ENCODE measurements at places on chromosomes 5 and 9.
A peak's percentile ranks its signal among the peaks of the same experiment; 100 is the strongest.

DNA sequence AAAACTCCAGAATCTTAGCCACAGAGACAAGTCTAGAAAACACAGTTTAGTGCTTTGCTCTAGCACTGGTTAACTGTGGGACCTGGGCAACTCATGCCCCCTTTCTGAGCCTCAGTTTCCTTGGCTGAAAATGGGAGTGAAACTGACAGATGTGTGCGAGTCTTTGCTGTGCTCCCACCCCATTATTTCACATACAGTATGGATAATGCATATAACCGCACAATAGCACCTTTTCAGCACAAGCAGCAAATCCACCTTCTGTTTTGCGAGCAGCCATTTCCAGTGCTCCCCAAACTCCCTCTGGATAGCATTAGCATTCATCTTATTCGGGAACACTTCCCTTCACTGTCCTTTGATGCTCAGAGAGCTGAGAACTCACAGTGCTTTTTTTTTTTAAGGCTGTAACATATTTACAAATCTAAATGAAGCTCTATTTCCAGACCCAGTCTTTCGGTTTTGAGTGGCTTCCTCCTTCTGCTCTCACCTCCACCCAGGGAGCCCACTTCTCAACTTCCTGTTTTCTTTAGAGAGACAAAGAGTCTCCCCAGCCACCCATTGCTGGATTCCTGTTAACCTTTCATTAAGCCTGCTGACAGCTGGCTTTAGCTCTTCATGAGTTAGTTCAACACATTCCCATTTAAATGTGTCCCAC, 49.2 kb downstream of the TIMD4 start:
- peak; percentile 75 for DNase-seq

GRCh38 chr9:122572456-122572855, 10.7 kb downstream of the OR1L8 start:
- no peak for DNase-seq

- no peak for DNase-seq
Measured at GRCh38 chr5:178090856-178091255, 22.5 kb upstream of the N4BP3 start.

DNA sequence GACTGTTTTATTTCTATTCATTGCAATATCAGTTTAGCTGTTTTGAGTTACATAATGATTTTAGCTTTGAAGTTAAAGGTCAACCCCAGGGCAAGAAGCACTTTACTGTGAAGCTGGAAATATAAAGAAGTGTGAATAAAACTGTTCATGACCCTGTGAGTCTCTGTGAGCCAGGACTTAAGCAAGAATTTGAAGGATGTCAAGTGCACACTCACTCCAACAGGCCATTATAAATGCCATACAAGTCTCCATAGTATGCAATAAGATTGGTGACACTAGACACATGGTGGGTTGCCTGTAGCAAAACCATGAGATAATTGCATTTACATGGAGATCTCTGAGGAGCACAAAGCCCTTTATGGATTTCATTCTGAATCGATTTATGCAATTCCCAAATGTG, 318.7 kb upstream of the ITGA1 start:
- DNase-seq, result no peak

- peak; percentile 1 for DNase-seq
Measured at GRCh38 chr9:77099388-77099787, 77.9 kb upstream of the VPS13A start.

DNA sequence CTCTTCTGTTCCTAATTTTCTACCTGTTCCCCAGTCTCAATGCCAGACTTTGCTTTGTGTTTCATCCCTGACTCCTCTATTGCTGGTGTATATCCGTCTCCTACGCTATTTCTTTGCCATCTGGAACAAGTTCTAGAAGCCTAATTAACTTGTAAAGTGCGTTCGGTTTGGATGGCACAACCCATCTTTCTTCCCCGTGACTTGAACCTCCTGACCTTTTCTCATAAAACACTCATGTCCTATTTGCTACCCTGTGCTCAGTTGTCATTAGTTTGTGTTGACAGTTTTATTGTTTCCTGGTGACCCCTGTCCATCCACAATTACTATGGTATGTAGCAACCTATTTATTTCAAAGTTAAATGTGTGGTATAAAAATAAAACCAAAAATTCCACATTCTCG, 323.5 kb downstream of the TLE4 start:
- no peak for DNase-seq

DNA sequence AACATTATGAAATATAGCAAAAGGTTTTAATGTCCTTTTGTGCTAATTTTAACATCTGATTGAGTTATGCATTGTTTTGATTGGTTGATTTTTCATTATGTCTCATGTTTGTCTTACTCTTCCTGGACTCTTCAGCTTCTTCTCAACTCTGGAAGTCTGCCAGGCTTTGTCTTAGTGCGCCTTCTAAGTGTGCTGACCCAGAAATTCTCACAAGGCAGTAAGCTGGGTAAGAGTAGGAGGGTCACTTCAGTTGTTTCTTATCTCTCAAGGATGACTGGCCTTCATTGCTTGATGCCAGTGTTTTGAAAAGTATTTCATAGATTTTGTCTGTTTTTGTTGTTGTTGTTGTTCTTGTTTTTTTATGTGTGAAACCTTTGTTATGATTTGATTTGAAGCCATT, 59.2 kb downstream of the RIC1 start:
- DNase-seq, result no peak

DNA sequence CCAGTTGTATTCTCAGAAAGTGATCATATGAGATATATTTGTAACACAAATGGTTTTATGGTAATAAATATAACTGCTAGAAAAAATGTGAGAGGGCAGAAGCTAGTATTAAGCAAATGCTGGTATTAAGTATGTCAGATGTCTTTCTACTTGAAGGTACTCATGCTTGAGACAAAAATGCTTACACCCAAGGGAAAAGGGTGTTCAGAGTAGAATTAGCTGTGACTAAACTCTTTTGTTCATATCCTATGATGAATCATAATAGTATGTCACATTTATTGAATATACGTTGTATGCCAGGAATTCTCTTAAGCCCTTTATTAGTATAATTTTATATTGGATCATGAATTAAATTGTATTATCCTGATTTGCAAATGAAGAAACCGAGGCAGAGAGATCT, 2.2 kb downstream of the ADGRV1 start:
- no peak for DNase-seq

- DNase-seq, result no peak
Measured at GRCh38 chr5:756171-756570, 28.4 kb downstream of the ZDHHC11B start.

DNA sequence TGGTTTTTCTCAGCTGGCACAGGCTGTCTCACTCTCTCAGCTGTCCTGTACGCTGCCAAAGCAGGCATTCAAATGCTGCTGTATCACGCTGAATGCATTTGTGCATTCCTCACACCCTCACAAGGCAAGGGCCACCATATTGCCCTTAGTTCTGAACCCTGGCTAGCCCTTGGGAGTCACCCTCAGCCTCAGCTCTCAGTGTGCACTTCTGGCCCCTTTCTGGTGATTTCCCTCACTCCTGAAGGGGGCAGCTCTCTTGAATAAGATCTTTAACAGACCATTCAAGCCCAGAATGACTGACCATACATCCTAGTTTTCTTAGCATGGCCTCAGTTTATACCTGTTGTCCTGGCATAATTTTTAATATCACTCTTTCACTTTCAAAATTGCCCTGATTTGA, 84.3 kb downstream of the HTR1A start:
- no peak for DNase-seq

- no peak for DNase-seq
Measured at GRCh38 chr5:68374796-68375518, 159.4 kb downstream of the PIK3R1 start.

GRCh38 chr5:122429545-122430318, 117.7 kb downstream of the SNCAIP start:
- no peak for DNase-seq

DNA sequence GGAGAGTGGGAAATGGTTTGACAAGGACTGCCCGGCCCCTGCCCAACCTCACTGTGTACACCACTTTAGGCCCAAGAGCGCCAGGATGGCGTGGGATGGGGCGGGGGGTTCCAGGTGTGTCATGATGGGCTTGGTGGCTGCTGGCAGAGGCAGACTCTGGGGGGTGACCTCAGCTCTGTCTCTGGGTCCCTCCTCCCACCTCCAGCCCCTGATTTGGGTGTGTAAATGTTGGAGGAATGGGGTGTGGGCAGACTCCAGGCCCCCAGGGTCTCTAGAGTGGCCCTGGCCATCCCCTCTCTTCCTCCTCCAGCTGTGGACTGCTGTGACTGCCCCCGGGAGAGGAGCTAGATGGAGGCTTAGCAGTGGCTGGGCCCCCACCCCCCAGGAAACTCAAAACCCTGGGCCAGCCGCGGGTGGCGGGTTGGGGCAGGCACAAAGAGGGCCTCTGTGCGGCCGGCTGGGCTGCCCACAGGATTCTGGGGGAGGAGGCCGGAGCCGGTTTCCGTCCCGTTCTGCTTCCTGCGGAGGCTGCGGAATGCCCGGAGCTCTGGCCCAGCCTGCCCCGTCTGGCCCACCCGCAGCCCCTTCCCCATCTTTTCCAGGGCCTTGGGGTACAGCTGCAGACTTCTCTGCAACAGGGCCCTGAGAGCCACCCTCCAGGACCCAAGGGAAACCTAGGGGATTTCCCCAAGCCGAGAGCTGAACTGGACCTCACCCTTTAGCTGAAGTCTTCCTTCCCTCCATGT, 23.1 kb downstream of the CXXC5 start:
- no peak for DNase-seq

GRCh38 chr9:7234144-7234543, 476.4 kb downstream of the KDM4C start:
- DNase-seq, result no peak

GRCh38 chr9:107639426-107639825, 149.9 kb upstream of the KLF4 start:
- no peak for DNase-seq

GRCh38 chr9:111959468-111960359, 63.1 kb downstream of the UGCG start:
- DNase-seq, result no peak

- DNase-seq, result no peak
Measured at GRCh38 chr9:128375865-128376264, 4.7 kb downstream of the URM1 start.

GRCh38 chr9:92463984-92464383, 18.3 kb downstream of the ASPN start:
- no peak for DNase-seq

GRCh38 chr5:172173564-172174153, 14.4 kb downstream of the STK10 start:
- no peak for DNase-seq

- no peak for DNase-seq
Measured at GRCh38 chr5:170694911-170695310, 88.6 kb upstream of the GABRP start.

DNA sequence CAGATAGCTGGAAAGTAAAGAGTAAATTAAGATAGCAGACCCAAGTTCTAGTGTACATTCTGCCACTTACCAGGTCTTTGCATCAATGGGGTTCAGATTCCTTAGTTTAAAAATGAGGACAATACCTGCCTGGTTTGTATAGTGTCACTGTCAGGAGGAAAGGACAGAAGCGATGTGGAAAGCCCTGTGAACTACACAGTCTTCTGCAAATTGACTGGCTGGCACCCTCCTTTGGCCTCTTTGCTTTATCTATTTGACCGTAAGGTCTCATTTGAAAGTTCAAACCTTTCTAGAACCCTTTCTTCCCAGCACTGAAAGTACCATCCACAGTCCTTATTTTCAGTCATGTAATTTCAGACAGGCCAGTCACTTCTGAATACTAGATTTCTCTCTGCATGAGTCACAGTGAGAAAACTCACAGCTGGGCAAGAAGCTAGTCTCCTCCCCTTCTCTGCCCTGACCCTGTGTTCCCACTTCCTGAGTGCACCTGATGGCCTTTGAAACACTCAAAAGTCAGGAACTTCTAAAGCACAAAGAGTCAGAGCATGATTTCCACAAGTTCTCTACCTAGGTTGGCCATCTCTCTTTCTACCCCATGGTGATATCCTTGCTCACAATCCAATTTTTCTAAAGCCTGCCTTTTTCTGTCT, 91.3 kb upstream of the RASEF start:
- DNase-seq, result no peak

DNA sequence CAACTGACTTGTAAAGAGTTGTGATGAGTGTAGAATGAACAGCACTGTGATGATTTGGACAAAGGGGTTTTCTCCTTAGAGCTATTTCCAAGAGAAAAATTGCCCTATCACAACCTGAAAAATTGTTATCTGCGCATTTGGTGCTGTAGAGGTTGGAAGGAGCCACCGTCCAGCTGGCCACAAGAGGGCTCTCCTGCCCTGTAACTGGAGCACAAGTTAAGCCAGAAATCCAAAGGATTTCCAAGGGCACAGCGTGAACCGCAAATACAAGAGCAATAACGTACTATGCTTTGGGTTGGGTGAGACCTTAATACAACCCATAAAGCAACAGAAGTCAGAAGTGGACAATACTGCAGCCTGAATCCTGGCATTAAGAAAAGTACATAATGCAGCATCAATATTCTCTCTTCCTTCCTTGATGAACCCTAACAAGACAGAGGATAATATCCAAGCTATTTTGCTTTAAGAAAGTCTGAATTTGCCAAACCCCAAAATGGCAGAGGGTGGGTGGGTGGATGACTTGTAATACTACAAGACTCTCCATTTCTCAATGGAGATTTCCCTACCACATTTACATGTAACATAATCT, 56.8 kb upstream of the SMIM32 start:
- peak; percentile 20 for DNase-seq

- DNase-seq, result no peak
Measured at GRCh38 chr5:76733049-76733417, 17.1 kb downstream of the F2R start.

DNA sequence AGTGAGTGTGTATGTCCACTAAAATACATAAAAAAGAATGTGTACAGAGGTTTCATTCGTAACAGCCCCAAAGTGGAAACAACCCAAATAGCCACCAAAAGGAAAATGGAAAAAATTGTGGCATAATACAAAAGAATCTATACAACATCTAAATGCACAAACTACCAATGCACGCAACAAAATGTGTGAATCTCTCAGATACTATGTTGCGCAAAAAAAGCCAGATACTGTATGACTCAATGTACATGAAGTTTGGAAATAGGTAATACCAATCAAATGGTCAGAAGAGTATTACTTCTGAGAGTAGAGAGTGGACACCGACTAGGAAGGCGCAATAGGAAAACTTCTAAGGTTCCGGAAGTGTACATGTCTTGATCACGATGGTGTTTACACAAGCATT, 2.4 kb downstream of the XPA start:
- DNase-seq, result no peak

GRCh38 chr9:9284201-9284600, 1328.6 kb downstream of the PTPRD start:
- no peak for DNase-seq

DNA sequence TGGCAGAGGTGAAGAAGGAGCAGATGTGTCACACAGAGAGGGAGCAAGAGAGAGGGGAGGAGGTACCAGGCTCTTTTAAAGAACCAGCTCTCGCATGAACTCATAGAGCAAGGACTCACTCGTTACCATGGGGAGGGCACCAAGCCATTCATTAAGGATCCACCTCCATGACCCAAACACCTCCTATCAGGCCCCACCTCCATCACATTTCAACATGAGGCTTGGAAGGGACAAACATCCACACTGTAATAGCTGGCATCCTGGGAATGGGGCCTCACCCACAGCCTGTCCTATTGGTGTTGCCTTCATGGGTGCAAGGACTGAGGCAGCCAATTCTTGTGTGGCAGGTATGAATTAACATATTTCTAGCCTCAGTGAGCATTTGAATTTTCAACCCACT, 11.6 kb upstream of the TNFAIP8 start:
- no peak for DNase-seq
